ENCODE measurements at places on chromosomes 16 and 17.
A peak's percentile ranks its signal among the peaks of the same experiment; 100 is the strongest.

DNA sequence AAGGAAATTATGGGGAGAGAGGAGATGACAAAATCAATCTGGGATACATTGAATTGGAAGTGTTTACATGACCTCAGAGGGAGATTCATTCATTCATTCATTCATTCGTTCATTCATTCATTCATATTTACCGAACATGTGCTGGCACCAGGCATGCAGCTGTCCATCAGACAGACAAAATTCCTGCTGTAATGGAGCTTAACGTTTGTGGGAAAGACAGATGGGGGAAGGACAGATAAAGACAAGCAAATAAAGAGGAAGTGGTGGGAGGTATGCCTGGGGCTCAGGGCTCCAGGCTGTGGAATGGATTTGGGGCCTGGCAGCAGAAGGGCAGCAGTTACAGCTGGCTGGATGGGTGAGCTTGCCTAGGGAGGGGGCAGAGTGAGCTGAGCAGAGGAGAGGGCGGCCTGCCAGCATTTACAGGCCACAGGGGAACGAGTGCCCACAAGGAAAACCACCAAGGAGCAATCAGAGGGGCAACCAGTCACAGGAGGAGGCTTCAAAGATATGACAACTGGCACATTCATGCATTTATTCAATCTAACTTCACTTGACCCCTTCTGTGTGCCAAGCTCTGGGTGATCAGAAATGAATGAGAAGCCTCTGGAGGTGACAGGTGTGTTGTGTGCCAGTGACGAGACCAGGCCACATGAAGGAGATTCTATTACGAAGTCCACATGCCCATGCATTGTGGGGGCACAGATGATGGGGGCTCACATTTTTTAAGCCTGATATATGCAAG, 48.5 kb downstream of the ARHGAP27 start:
- no peak for DNase-seq

GRCh38 chr16:89949756-89950155, 1.2 kb downstream of the DEF8 start:
- no peak for DNase-seq

DNA sequence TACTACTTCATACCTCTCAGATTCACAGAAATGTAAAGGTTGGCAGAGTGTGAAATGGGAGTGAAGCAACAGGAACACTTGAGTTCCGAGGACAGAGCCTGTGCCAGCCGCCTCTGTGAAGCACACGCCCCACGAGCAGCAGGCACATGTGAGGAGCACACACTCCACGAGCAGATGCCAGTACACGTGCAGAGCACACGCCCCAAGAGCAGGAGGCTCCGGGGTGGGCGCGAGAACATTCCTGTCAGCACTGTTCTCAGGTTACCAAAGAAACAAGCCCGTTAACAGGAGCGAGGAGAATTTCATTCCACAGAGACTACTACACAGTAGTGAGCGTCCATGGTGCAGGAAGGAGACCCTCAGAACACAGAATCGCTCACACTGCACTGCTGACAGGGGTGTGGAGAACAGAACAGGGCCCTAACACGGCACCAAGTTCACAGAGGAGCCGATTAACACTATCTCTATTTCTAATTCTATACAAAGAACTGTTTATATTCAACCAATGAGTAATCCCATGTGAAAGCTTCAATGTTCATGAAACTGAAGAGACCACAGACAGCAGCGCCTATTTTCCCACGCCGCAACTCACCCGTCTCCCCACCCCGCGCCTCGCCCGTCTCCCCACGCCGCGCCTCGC, 40.1 kb downstream of the KLHDC4 start:
- no peak for DNase-seq

- DNase-seq = no peak
These were observed 236.1 kb upstream of the C16orf82 start for GRCh38 chr16:26830428-26831127.

DNA sequence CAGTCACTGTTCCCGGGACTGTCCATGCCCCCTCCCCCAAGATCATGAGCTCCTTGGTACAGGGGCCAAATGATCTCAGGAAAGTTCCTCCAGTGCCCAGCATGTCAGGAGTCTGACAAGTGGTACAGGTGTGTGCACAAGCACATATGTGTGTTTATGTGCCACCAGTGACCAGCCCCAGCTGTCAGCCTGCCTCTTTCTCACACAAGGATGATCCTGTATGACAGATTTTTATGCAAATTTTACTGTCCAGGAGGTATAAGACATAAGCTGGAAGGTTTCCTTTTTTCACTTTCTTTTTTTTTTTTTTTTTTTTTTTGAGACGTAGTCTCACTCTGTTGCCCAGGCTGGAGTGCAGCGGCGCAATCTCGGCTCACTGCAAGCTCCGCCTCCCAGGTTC, 31.4 kb upstream of the GFOD2 start:
- DNase-seq = no peak

DNA sequence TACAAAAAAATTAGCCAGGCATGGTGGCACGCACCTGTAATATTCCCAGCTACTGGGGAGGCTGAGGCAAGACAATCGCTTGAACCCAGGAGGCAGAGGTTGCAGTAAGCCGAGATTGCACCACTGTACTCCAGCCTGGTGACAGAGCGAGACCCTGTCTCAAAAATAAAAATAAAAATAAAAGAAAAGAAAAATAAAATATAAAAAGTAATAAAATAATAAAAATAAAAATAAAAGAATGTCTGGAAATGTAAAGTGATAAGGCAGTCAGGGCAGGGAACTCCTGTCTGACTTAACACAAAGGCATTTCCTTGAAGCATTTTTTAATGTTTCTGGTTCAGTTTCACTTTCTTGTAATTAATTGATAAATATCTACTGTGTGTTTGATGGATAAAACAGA, 34.7 kb upstream of the DNAJA2 start:
- DNase-seq = no peak

GRCh38 chr17:32314636-32315035, 27.3 kb downstream of the C17orf75 start:
- DNase-seq = no peak

DNA sequence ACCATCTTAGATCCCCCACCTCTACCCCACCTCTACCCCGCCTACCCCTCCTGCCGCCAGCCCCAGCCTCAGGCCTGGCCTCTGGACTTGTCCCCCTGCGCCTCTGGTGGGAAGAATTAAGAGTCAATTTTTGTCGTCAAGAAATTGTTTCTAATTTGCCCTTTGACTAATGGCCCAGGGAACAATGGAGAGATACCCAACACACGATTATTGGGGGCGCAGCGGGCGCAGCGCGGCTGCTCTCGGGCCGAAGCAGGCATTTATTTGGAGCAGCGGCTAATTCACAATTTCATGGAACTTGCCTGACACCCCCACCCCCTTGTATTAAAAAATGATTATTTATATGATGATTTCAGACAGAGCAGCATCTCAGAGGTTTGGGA, 4.4 kb upstream of the BAHCC1 start:
- no peak for DNase-seq

GRCh38 chr17:77208856-77209255, 68.1 kb downstream of the SEC14L1 start:
- no peak for DNase-seq

DNA sequence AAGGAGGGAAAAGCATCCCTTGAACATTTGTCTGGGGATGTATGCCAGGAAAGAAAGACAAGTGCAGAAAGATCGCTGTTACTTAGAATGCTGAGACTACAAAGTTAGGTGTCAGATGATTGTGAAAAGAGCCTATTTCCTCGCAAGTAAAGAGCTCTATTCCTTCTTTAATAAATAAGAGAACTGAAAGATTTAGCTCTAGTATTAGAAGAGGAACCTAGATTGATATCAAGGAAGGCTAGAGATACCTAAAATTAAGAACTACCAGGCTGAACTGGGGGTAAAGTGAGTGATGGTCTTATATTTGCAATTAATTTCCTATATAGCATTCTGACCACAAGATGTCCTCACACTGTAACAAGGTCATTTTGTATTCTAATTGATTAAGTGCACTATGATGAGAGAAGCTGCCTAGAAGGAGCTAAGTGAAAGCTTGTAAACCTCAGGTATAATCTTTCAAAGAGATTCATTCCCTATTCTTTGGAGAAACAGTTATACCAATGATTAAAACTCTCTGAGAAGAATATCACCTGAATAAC, 62.3 kb downstream of the SSH2 start:
- DNase-seq = no peak

DNA sequence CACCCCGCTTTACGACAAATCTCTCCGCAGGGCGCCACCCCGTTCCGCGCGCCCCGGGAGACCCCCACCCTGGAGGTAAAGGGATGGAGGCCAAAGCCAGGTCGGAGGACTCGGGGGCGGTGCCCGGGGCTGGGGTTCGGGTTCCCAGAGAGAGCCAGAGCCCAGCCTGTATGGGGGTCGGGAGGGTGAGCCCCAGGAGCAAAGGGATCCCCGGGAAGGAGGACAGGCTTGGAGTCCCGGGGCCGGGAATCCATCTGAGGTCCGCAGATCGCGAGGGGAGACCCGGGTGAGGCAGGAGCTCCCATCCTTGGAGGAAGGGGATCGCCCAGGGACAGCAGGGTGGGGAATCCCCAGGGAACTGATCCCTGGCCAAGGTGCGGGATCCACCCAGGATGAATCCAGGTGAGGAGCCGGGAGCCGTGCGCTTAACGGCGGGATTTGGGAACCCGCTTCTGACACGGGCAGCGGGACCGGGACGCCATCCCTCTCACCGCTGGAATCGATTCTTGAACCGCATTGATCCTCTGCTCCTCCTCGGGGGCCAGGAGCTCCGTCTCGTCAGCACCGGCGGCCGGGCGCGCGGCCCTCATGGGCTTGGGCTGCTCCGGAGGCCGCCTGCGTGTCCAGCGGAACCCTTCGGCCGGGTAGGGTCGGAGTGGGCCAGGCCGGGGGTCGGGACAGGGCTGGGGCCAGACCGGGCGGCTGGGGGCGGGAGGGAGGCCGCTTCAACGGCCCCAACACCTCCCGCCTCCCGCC, at the start of gene MMD:
MMD (minus strand) TSS at position 657 of the 756 bp plus-strand sequence; CDS start at position 517, 140 bp downstream.
- peak; percentile 32 for DNase-seq

GRCh38 chr16:24851700-24852099, 5.9 kb downstream of the SLC5A11 start:
- DNase-seq = no peak

- no peak for DNase-seq
These were observed 9.0 kb upstream of the WSB1 start for GRCh38 chr17:27284811-27285415.

DNA sequence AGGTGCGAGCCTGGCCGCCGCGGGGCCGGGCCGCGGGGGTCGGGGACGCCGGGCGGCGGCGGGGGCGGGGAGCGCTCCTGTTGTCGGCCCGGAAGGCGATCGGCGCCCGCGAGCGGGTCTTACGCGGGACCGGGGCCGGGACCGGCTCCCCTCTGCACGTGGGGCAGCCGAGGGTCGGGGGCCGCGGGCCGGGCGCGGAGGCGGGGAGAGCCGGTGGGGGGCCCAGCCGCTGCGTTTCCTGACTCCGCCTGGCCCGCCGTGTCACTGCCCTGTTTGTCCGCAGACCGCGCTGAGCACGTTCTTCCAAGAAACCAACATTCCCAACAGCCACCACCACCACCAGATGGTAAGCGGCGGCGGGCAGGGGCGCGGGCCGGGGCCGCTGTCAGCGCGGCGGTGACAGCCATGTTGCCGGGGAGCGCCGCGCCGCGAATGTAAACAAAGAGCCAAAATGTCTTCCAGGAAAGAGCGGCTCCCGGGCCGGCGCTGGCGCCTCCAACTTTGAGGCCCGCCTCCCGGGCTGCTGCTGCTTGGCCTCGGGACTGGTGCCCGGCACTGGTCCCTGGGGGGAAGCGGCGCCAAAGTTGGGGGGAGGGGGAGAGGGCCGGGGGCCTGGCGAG, 586 bp downstream of the UBALD2 start:
- DNase-seq = peak; percentile 67

DNA sequence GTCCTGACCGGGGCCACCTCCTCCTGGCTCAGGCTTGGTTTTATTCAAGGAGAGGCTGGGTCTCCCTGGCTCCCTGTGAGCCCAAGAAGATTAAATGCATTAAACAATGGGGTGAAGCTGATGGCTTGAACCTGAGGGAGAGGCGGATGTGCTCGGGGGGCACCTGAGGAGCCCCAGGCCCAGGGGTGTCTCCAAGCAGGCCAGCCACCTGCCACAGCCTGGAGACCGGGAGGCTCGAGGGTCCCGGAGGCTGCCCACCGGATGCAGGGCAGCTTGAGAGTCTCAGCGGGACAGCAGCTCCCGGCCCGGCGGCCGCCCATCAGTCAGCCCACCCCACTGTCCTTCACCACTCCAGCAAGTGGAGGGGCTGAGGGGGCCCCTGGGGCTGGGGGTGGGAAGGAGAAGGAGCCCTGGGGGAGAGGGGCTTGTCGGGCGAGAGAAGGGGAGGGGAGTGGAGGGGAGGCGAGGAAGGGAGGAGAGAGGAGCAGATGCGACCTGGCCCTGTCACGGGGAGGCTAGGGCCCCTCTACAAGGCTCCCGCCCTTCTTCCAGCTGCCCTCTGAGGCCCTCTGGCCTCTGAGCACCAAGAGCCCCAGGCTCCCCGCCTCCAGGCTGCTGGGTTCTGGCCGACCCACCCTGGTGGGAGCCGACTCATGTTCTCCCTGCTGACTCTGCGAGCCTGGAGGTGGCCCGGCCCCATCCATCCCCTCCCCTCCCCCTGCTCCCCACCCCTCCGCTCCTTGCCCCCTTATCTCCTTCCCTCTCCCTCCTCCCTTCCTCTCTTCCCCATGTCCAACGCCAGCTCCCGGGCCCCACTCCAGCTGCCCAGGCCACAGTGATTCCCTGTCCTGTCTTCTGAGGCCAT, 13.2 kb downstream of the CD7 start:
- DNase-seq = no peak

GRCh38 chr17:77437017-77437416, 296.2 kb downstream of the SEC14L1 start:
- no peak for DNase-seq

- DNase-seq = no peak
These were observed 15.5 kb upstream of the USP22 start for GRCh38 chr17:21058098-21058893.

DNA sequence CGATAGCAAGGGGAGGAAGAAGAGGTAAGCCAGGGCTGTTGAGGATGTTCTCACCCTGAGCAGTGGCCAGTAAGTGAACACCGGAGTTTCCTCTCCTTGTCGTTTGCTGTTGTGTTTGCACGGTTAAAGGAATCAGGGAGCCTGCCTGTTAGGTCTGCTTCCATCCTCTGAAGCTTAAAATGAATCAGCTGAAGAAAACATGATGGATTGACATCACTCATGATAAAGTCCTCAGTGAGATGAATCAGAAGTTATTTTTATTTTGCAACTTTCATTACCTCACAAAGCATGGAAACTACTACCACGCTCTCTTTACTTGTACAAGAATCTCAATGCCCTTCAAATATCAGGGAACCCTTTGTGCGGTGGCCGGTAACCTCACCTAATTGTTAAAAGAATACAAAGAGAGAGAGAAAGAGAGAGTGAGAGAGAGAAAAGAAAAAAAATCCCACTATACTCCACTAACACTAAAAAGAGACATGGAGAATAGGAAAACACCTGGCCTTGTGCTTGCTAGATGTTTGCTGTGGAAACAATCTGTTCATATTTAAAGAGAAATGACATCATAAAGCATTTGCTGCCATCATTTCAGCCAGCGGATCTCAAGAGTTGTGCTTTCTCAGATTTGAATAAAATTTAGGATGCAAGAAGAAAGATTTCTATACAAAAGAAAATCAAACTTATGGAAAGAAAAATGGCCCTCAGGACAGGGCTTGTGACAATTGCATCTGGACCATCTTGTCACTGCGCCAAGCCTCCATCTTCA, 441.6 kb upstream of the SALL1 start:
- no peak for DNase-seq

GRCh38 chr17:50621574-50622031, 13.1 kb upstream of the ABCC3 start:
- DNase-seq = no peak

- DNase-seq = peak; percentile 52
These were observed 91.0 kb downstream of the GSG1L start for GRCh38 chr16:27972500-27972899.
